ENCODE measurements at places on chromosomes 12 and 14.
A peak's percentile ranks its signal among the peaks of the same experiment; 100 is the strongest.

- DNase-seq: no peak
These were observed 4.6 kb downstream of the TMEM120B start for GRCh38 chr12:121717041-121717699.

DNA sequence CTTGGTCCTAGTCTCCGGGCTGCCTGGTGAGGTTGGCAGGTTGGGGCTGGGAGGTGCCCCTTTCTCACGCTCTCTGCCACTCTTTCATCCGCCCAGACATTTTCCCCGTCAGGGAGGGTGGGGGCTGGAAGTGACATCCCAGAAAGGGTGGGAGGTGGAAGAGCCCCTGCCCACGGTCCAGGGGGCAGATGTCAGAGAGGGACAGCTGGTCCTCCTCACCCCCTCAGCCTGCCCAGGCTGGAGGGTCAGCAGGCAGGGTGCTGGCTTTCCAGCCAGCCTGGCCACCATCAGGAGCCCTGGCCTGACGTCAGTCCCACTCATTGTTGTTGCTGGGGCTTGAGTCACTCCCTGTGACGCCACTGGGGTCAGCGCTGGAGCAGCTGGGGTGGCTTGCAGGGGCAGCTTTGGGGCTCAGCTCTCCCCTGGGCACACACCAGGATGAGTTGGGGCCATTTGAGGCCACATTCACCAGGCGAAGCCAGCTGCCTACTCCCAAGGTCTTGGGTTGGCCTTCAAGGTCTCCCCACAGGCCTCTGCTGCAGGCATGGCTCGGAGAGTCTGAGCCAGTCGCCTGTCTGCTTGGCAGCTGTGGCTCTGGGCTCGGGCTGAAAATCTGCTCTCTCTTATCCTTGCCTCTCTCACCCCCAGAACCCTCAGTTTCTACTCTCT lies 5.7 kb upstream of the ATG101 start:
- DNase-seq: no peak

- DNase-seq: no peak
These were observed 214.6 kb downstream of the C12orf50 start for GRCh38 chr12:87814625-87815024.

- DNase-seq: no peak
These were observed 7.0 kb downstream of the KCNH3 start for GRCh38 chr12:49545815-49546214.

GRCh38 chr12:78328524-78328923 lies 497.8 kb downstream of the NAV3 start:
- DNase-seq: no peak

GRCh38 chr14:94341656-94342333 lies 18.7 kb upstream of the SERPINA6 start:
- no peak for DNase-seq

DNA sequence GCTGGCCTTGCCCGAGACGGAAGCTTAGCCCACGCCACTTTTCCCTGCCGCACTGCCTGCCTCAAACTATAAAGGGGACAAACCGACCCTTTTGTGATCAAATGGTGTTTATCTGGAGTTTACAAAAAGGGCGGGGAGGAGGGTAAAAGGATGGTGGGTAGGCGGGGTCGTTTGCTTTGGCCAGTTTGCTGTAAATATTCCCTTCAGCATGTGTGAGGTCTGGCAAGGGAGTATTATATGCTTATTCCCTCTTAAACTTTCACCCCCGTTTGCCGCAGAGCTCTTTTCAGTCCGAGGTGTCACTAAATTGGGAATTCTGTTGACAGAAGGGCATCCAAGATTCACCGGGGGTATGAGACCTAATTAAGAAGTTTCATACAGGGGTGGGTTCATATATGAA lies 3.8 kb upstream of the TBX3 start:
- no peak for DNase-seq

- DNase-seq: no peak
These were observed 3.5 kb downstream of the FOXG1 start for GRCh38 chr14:28770061-28770460.

DNA sequence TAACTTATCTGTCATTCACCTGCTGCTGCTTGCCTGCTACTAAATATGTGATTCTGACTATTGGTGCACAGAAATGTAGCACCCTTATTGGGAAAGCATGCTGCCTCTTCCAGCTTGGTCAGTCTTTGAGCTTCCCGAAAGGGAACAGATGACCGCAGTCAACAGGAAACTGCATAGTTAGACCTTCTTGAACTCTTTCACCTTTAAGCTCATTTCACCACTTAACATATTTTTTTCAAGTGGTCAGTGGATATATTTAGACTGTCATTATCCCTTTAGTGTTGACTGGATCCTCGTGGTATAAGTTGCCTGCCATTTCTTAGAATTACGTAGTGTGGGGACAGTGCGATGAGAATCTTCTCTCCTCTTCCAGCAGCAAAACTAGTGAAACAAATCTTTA lies 224.9 kb downstream of the FBXL14 start:
- DNase-seq: no peak

- no peak for DNase-seq
These were observed 22.7 kb downstream of the OTX2 start for GRCh38 chr14:56787530-56787929.

DNA sequence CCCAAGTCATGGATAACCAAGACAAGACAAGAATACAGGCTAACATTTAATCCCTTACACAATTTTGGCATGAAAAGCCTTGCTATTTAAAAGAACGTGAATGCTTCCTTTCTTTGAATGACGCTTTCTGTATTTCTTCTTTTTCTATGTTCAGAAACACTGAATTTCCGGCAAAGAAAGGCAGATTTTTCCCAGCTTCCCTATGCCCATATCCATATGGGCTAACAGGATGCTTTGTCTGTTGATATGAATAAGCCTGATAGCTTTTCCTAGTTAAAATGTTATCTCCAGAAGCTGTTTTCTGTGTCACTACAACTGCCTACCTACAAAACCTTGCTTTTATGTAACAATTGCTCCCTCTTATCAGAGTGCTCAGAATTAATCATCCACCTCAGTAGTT lies 38.3 kb upstream of the CACNA2D4 start:
- no peak for DNase-seq

DNA sequence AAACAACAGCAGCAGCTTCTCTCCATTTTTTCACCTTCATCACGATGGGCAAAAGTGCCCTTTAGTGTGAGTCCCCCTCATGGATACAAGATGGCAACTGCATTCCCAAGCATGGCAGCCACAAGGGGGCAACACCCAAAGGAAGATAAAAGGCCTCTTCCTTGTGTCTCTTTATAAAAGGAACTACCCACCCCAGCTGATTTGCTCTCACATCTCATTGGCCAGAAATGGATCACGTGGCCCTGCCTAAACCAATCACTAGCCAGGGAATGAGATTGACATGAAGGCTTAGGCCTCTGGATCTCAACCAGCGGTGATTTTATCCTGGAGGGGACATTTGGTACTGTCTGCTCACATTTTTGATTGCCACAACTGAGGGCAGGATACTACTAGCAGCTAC lies 21.9 kb upstream of the IFT81 start:
- peak; percentile 84 for DNase-seq

GRCh38 chr12:103462675-103463074 lies 33.1 kb downstream of the C12orf42 start:
- no peak for DNase-seq

- DNase-seq: no peak
These were observed 228.6 kb upstream of the RTL1 start for GRCh38 chr14:101132051-101132571.

DNA sequence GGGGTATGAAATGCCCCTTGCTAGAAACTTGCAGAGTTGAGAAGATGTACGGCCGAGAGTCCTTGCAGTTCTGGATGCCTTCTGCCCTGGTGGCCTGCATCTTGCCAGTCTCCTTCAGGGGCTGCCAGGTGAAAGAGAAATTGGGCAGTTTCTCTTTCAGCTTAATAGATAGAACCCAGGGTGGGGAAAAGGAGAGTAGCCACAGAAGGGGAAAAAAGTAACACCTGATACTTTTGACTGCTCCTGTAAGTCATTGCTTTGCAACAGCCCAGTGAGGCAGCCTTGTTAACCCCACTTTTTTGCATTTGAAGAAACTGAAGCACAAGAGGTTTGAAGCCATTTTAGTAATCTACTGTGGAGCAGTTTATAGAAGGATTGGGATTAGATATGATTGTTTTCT lies 27.6 kb downstream of the TDP1 start:
- DNase-seq: no peak

GRCh38 chr12:47777741-47778558 lies 4.9 kb downstream of the SLC48A1 start:
- DNase-seq: peak; percentile 96

GRCh38 chr14:63026491-63026890 lies 18.8 kb downstream of the KCNH5 start:
- DNase-seq: no peak

GRCh38 chr14:31505411-31505810 lies 17.6 kb upstream of the GPR33 start:
- no peak for DNase-seq

DNA sequence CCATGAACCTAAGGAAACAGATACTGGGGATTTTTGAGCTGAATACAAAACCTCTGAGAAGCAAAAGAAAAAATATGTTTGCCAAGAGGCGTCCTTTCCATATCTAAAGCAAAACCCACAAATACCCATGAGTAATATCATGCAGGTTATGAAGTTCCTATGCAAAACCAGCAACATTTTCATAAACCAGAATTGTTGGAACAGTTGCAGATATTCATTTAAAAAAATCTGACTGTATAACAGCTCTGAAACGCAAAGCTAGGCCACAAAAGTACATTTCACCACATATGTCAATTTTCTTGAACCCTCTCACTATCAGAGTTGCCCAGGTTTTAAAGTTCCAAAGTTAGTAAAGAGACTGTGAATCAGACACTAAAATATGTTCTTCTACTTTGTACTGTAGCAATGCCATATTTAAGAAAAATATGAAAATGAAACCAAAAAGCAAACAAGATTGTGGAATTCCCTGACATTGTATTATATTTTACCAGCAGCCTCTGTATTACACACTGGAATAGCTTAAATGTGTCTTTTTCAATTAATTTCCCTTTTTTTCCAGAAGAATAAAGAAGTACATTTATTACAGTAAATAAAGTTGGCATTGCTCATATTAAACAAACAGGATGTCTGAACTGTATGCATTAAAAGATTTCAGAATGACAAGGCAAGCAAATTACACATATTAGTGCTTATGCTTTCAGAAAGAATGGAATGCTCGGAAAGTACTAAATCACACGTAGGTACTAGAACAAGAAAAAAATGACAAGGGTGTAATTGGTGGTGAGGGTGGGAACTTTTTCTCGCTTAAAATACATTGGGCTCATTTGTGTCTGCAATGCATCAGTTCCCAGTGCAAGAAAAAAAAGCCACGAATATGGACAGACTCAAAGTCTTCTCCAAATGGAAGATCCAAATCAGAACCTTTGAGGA lies 33.6 kb upstream of the HIF1A start:
- DNase-seq: no peak

GRCh38 chr12:48001505-48002413 lies 2.5 kb downstream of the COL2A1 start:
- no peak for DNase-seq

GRCh38 chr14:31942166-31942841 lies 134.8 kb upstream of the ARHGAP5 start:
- DNase-seq: no peak

DNA sequence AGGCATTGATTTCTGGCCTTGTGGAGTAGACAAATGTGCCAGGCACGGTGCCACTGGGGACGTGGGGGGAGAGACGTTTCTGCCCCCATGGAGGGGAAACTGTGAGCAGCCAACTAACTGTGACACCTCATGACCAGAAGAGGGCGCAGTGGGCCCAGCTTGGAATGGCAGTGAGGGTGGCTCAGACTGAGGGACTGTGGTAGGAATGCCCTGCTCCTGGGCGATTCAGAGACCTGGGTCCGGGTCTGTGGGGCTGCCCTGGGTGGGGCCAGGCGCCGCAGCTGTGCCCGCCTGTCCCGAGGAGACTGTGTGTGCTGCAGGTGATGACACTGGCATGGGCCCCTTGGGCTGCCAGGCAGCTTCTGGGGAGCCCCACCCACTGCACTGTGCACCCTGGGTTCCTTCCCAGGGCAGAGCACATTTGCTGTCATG lies 60.6 kb downstream of the SLC25A47 start:
- DNase-seq: peak; percentile 69

DNA sequence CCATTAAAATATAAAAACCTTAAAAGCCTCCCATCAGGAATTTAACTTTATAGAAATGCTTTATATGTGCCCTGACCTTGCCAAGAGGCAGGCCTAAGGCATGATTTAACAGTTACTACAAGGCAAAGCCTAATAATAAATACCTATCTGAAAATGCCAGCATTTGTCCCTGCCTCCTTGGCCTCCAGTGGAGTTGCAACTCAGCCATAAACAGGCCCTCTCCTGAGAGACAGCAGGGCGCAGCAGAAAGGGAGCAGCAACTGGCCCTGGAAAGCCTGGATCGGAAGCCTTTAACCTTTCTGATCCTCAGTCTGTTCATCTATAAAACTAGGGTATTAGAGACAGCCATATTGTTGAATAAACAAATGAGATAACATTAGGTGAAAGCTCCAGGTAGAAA lies 324.4 kb downstream of the PAWR start:
- DNase-seq: no peak

GRCh38 chr12:6822426-6823135 lies 960 bp downstream of the GPR162 start:
- no peak for DNase-seq

DNA sequence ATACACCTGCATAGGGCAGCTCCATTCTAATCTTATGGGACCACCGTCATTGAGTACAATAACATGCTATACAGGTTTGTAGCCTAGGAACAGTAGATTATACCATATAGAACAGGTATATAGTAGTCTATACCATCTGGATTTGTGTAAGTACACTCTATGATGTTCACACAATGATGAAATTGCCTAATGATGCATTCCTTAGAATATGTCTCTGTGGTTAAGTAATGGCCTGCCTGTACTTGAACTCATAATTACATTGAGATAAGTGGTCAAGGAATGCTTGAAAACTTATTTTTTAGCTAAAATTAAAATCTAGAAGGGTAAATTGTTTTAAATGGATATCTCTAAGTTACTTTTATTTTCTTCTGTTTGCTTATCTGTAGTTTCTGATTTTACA lies 152.7 kb downstream of the SRGAP1 start:
- DNase-seq: no peak

DNA sequence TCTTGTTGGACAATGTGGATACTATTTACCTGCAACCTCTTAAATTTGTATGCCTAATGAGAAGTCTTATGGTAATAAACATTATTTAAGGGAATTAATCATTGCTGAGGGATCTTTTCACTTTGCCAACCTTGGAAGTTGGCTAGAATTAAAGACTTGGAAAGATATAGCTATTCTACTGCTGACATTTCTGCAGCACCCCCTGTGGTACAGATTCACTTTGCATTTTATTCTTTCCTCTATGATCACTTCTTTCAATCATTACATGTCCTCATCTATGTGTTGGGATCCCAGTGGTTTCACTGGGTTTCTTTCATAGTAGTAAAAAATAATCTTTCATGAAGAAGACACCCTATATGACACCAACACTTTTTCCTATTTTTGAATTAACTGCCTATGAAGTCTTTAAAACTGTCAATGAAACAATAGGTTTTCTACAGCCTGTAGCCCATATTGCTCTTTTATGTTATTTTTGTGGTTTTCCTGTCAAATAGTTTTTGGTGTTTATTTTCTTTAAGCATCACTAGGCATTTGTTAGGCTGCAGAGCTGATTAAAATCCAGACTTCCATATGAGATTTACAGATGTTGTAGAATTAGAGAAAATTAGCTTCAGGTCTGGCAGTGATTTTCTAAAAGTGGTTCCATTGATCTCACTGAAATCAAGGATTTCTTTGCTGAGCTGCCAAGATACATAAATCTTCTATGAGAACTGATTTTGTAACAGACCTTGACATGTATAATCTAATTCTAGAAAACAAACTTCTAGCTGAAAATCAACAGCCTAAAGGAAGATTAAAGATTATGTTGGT lies 256.1 kb downstream of the NAV3 start:
- no peak for DNase-seq

- DNase-seq: peak; percentile 60
These were observed 87.2 kb downstream of the DAAM1 start for GRCh38 chr14:59275668-59276067.

GRCh38 chr12:51972849-51973273 lies 21.4 kb downstream of the ACVR1B start:
- DNase-seq: peak; percentile 86
